ENCODE measurements at places on chromosomes 6 and 20. TPM values are rescaled to one million over a fixed set of nuclear protein-coding genes. Genes with fewer than 3 reads are reported as not detected.

The EPPIN gene
- total RNA-seq: not detected

The CPNE5 gene
- 0.12 TPM for total RNA-seq

The IFT52 gene
- 47.2 TPM for total RNA-seq

The AKAP12 gene
- 70.1 TPM for total RNA-seq

The CFAP61 gene
- total RNA-seq: 0.12 TPM

The FAM209B gene
- total RNA-seq: 0.36 TPM

The TRIM26 gene
- total RNA-seq: 38.5 TPM

The DOK5 gene
- total RNA-seq: 21.3 TPM

The ZC3H12D gene
- total RNA-seq: 0.24 TPM

The CGAS gene
- total RNA-seq: 6.0 TPM

The TAAR1 gene
- total RNA-seq: not detected

The BTNL2 gene
- not detected for total RNA-seq

The OLIG3 gene
- not detected for total RNA-seq

The KIAA0408 gene
- 1.1 TPM for total RNA-seq

The TFEB gene
- total RNA-seq: 8.1 TPM

The MOG gene
- total RNA-seq: not detected

The TFAP2A gene
- total RNA-seq: 9.7 TPM

The GSTA4 gene
- total RNA-seq: 35.4 TPM

The FBXL4 gene
- total RNA-seq: 19.6 TPM

The PLG gene
- total RNA-seq: not detected

The CNBD2 gene
- total RNA-seq: 2.2 TPM

The TGM3 gene
- not detected for total RNA-seq

The SLC2A10 gene
- total RNA-seq: 107 TPM

The TPD52L1 gene
- 11.1 TPM for total RNA-seq

The NKX2-2 gene
- total RNA-seq: not detected

The PREX1 gene
- total RNA-seq: 26.0 TPM

The PYGB gene
- 92.2 TPM for total RNA-seq

The SEMG1 gene
- total RNA-seq: not detected

The TNNC2 gene
- total RNA-seq: not detected

The SMLR1 gene
- total RNA-seq: not detected

The CALHM6 gene
- total RNA-seq: 0.32 TPM

The TFAP2B gene
- total RNA-seq: not detected

The WDR27 gene
- 28.7 TPM for total RNA-seq

The YTHDF1 gene
- total RNA-seq: 32.0 TPM

The PTCRA gene
- not detected for total RNA-seq
